ENCODE measurements at places on chromosomes 3 and 15.
A peak's percentile ranks its signal among the peaks of the same experiment; 100 is the strongest.

DNA sequence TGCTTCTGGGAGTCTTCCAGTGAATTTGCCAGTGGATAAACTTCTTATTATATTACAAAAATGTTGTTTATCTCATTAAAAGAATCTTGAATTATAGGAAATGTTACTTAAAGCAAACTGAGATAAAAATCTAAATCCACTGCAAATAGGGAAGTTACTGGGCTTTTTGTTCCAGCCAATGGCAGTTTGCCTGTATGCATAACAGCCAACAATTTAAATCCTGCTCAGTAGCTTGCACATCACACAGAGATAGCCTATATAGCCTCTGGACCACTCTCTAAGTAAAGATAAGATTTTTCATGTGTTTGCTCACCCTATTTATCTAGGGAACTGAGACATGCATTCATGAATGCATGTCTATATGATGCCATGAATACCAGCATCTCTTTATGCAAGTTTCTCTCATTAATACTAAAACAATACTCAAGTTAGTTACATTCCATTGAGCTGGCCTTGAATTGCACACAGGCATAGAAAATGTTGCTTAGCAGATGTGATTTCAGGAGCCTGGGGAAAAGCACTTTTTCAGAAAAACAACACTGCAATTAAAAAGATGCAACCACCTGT, 92.1 kb upstream of the GPR149 start:
- H3K4me3 ChIP-seq, result no peak overlapping the region
- H3K27ac ChIP-seq, result no peak overlapping the region
- H3K27me3 ChIP-seq, result no peaks in the 10 kb centered on the region
- no peaks in the 10 kb centered on the region for H3K4me1 ChIP-seq

GRCh38 chr3:46946416-46946815, 30.1 kb downstream of the CCDC12 start:
- no peak overlapping the region for H3K4me3 ChIP-seq
- no peak for DNase-seq
- peaks cover 56% of the 10 kb centered on the region for H3K4me1 ChIP-seq
- H3K27me3 ChIP-seq, result no peaks in the 10 kb centered on the region
- no peak overlapping the region for H3K27ac ChIP-seq

GRCh38 chr3:37136067-37136466, 38.3 kb downstream of the LRRFIP2 start:
- H3K4me3 ChIP-seq, result no peak overlapping the region
- no peaks in the 10 kb centered on the region for H3K36me3 ChIP-seq
- H3K27ac ChIP-seq, result no peak overlapping the region
- no peaks in the 10 kb centered on the region for H3K4me1 ChIP-seq
- DNase-seq, result no peak

DNA sequence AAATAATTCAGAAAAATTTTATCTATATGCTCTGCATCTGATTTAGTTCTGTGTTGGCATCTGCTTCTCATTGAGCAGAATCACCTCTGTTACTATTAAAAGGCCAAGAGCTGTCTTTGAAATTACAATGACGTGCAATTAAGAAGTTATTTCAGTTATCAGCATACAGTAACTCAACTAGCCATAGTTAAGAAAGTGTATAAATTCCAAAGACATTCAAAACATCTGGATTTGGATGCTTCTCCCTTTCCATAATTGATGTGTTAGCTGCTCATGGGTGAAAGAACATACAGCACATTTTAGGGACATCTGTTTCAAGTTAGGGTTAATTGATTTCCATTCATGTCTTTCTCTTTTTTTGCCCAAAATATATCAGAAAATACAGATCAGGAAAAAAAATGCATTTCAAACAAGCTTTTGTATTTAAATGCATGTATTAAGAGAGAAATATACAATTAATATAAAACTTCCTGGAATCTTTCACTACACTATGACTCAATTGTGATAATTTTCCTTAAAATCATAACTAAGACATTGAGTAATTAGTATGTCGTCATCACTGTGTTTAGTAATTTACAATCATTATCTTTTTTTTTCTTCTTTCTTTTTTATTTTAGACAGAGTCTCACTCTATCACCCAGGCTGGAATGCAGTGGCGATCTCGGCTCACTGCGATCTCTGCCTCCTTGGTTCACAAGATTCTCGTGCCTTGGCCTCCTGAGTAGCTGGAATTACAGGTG, 82.7 kb upstream of the MBNL1 start:
- no peaks in the 10 kb centered on the region for H3K27me3 ChIP-seq
- no peaks in the 10 kb centered on the region for H3K4me1 ChIP-seq
- no peak overlapping the region for H3K27ac ChIP-seq
- H3K4me3 ChIP-seq, result no peak overlapping the region

- no peaks in the 10 kb centered on the region for H3K36me3 ChIP-seq
- no peak overlapping the region for H3K27ac ChIP-seq
- peak; percentile 17 for DNase-seq
- H3K4me3 ChIP-seq, result no peak overlapping the region
- H3K27me3 ChIP-seq, result peaks cover 32% of the 10 kb centered on the region
These were observed 40.9 kb downstream of the MUC20 start for GRCh38 chr3:195761567-195762248.

DNA sequence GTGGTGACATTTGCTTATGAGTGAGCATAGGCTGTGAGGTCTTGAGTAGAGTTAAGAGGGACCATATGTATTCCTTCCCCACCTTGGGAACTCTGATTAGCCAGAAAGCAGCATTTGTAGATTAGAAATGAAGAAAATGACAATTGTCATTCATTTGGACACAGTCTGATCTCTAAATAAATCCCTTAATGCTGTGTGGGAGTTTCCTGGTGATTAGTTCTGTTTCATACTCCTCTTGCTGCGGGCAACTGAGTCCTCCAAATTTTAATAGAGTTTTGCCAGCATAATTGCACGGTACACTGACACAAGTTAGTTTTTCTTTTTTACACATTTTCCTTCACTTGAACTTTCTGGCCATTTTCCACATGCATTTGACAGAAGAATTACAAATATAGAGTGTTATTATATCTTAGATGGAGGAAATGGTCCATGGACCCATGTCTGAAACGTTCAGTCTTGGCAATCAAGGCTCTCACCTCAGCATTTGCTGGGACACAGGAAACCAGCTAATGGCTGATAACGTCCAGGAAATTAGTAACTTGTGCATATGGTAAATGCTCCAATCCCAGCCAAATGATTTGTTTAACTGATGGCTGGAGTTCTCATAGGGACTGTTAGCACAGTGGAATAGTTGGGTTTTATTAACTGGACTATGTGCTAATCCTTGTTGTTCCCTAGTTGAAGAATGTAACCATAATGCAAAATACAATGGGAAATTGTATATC, 321.2 kb downstream of the RBMS3 start:
- H3K27me3 ChIP-seq, result no peaks in the 10 kb centered on the region
- H3K4me1 ChIP-seq, result no peaks in the 10 kb centered on the region
- H3K27ac ChIP-seq, result no peak overlapping the region
- no peaks in the 10 kb centered on the region for H3K36me3 ChIP-seq
- H3K4me3 ChIP-seq, result no peak overlapping the region

DNA sequence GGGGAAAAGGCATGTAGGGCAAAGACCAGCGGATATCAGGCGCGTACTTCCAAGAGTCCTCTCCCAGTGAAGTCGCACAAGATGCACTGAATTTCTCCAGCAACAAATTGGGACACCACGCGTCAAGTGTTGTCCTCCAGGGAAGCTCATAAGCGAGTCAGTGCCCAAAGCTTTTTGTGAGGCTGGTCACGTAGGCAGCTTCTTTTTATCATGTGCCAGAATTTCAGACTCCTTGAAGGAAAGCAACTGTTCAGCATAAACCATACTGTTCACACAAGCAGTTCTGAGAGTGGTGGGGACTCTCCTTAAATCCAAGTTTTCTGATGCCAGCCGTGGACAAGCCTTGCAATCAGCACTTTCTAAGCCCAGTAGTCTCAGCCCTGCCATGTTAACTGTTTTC, 10.1 kb upstream of the FSTL1 start:
- no peak overlapping the region for H3K27ac ChIP-seq
- H3K27me3 ChIP-seq, result no peaks in the 10 kb centered on the region
- H3K36me3 ChIP-seq, result no peaks in the 10 kb centered on the region
- peaks cover 12% of the 10 kb centered on the region for H3K4me1 ChIP-seq
- H3K4me3 ChIP-seq, result no peak overlapping the region

- peaks cover 2% of the 10 kb centered on the region for H3K27me3 ChIP-seq
- no peak overlapping the region for H3K27ac ChIP-seq
- no peak for DNase-seq
- H3K36me3 ChIP-seq, result no peaks in the 10 kb centered on the region
- no peaks in the 10 kb centered on the region for H3K4me1 ChIP-seq
These were observed 58.1 kb upstream of the PROK2 start for GRCh38 chr3:71843071-71843470.
